GM12878 (cell line): ENCODE measurements at places on chromosomes 7 and 10.
A peak's percentile ranks its signal among the peaks of the same experiment; 100 is the strongest.

GRCh38 chr7:41816111-41816510, 113.2 kb upstream of the INHBA start:
- no peak overlapping the region for H3K27ac ChIP-seq
- DNase-seq = peak; percentile 51
- H3K4me3 ChIP-seq = no peak overlapping the region

GRCh38 chr7:79034730-79035129, 418.7 kb downstream of the MAGI2 start:
- no peaks in the 10 kb centered on the region for H3K36me3 ChIP-seq
- H3K4me3 ChIP-seq = no peak overlapping the region
- H3K27me3 ChIP-seq = no peaks in the 10 kb centered on the region
- no peak overlapping the region for H3K27ac ChIP-seq

DNA sequence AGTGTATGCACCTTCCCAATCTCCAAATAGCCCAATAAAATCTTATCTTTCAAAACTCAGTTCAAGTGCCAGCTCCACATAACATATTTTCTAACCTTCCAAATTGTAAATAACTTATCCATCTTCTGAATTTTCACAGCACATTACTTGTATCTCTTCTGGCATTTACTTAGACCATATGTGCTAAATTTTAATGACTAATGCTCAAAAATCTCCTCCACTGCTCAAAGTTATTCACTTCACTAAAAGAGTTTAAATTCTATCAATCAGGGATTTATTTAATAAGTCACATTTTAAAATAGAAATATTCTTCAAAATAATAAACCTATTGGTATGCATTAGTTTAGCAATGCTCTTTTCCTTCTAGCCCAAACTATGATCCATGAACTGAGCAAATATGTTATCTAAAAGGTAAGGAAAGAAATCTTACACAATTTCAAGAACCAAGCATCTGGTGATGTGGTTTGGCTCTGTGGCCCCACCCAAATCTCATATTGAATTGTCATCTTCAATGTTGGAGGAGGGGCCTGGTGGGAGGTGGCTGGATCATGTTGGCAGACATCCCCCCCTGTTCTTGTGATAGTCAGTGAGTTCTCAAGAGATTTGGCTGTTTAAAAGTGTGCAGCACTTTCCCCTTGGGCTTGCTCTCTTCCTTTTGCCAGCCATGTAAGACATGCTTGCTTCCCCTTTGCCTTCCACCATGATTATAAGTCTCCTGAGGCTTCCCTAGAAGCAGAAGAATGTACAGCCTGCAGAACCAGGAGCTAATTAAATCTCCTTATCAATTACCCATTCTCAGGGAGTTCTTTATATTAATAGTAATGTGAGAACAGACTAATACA, 28.1 kb upstream of the GPR22 start:
- H3K27ac ChIP-seq = no peak overlapping the region
- H3K27me3 ChIP-seq = no peaks in the 10 kb centered on the region
- H3K4me1 ChIP-seq = no peaks in the 10 kb centered on the region
- no peak for DNase-seq

GRCh38 chr10:89645742-89646172, 715 bp upstream of the PANK1 start:
- no peaks in the 10 kb centered on the region for H3K36me3 ChIP-seq
- no peak for DNase-seq
- peak overlapping the region; percentile 75 for H3K27ac ChIP-seq
- H3K4me3 ChIP-seq = peak overlapping the region; percentile 83
- no peaks in the 10 kb centered on the region for H3K27me3 ChIP-seq
- H3K4me1 ChIP-seq = peaks cover 7% of the 10 kb centered on the region; the same call in 1 of the 2 replicates

DNA sequence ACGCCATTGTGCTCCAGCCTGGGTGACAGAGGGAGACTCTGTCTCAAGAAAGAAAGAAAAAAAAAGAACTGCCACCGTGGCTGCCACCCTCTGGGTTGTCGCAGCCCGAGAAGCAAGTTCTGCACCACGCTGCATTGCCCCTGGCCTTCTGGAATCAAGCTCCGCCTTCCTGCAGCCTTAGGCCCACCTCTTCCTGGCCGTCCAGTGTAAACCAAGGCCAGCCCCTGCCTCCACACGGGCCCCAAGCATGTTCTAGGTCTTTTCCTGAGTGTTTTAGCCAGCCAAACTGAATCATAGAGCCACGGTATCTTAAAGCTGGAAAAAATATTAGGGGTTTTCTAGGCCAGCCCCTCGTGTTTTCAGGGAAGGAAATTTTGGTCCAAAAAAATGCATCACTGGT, 188.9 kb downstream of the CCDC3 start:
- H3K4me3 ChIP-seq = no peak overlapping the region
- H3K4me1 ChIP-seq = no peaks in the 10 kb centered on the region
- no peak overlapping the region for H3K27ac ChIP-seq
- no peaks in the 10 kb centered on the region for H3K27me3 ChIP-seq
- H3K36me3 ChIP-seq = peaks cover 7% of the 10 kb centered on the region; the same call in 1 of the 2 replicates

- H3K4me1 ChIP-seq = peaks cover 18% of the 10 kb centered on the region
- peak overlapping the region; percentile 38 for H3K27ac ChIP-seq
- H3K4me3 ChIP-seq = peak overlapping the region; percentile 45; the same call in 1 of the 2 replicates
- no peaks in the 10 kb centered on the region for H3K36me3 ChIP-seq
Measured at GRCh38 chr10:118986815-118987790, 42.4 kb upstream of the NANOS1 start.

DNA sequence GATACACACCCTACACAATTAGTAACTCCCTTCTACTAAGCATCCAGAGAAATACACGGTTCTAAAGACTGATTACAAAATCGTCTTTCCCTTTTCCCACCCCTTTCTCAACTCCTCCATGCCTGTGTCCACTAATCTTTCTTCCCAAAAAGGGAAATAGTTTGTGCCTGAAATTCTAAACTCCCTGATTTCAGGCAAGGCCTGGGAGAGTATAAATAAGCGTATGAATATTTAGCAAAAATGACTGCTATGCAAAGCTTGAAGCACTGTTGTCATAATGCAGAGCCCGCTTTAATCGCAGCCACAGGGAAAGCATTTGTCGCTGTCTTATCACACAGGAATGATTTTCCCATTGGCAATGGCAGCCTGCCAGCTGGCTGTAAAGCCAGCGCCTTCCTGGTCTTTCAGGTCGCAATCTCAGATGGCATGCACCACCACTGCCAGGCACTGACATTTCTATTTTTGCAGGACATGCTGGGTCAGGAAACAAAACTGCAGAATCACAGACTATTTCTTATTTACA, 142.9 kb upstream of the PCGF5 start:
- DNase-seq = no peak
- H3K36me3 ChIP-seq = no peaks in the 10 kb centered on the region
- H3K4me1 ChIP-seq = no peaks in the 10 kb centered on the region
- H3K27ac ChIP-seq = no peak overlapping the region

GRCh38 chr10:116105264-116105663, 167.7 kb downstream of the GFRA1 start:
- no peak overlapping the region for H3K4me3 ChIP-seq
- no peaks in the 10 kb centered on the region for H3K27me3 ChIP-seq
- H3K4me1 ChIP-seq = no peaks in the 10 kb centered on the region
- H3K27ac ChIP-seq = no peak overlapping the region
- no peak for DNase-seq
- no peaks in the 10 kb centered on the region for H3K36me3 ChIP-seq

DNA sequence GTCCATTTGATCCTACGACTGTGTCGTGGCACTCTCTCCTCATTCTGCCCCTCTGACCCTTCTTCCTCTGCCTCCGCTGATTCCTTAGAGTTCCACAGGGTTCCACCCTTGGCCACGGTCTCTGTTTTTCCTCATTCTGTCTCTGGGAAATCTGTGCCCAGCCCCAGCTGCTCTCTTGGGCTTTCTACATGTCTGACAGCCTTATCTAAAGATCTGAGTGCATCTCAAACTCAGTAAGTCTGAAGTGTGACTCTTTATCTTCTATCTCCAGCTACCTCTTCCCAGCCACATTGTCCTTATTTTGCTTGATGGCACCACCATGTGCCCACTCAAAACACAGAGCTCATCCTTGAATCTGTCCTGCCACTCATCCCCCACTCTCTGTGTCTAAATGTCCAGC, 62.1 kb upstream of the AQP1 start:
- H3K27me3 ChIP-seq = no peaks in the 10 kb centered on the region
- no peaks in the 10 kb centered on the region for H3K4me1 ChIP-seq
- no peak overlapping the region for H3K4me3 ChIP-seq
- no peak for DNase-seq
- no peaks in the 10 kb centered on the region for H3K36me3 ChIP-seq
- H3K27ac ChIP-seq = no peak overlapping the region

DNA sequence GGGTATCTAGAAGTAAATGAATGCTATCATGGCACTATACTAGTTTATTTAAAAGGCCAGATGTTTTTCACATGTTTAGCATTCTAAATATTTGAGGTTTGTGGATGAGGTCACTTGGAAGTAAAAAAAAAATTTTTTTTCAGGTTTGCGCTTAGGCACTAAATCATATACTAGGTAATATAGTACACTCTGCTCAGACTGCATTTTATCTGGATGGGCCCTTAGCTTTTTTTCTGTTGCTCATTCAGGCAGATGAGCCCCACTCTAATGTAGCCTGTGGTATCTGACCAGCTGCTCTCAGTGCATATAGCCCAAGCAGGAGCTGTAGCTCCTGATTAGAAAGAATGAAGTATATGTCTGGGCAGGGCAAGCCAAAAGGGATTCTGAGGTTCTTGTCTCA, 210.1 kb downstream of the AUTS2 start:
- no peak overlapping the region for H3K4me3 ChIP-seq
- peaks cover 33% of the 10 kb centered on the region for H3K4me1 ChIP-seq
- H3K27ac ChIP-seq = no peak overlapping the region
- no peaks in the 10 kb centered on the region for H3K27me3 ChIP-seq
- DNase-seq = no peak

- H3K27ac ChIP-seq = no peak overlapping the region
- H3K27me3 ChIP-seq = no peaks in the 10 kb centered on the region
- H3K4me1 ChIP-seq = no peaks in the 10 kb centered on the region
- no peaks in the 10 kb centered on the region for H3K36me3 ChIP-seq
- DNase-seq = no peak
Measured at GRCh38 chr7:34463830-34464229, 194.2 kb upstream of the NPSR1 start.

DNA sequence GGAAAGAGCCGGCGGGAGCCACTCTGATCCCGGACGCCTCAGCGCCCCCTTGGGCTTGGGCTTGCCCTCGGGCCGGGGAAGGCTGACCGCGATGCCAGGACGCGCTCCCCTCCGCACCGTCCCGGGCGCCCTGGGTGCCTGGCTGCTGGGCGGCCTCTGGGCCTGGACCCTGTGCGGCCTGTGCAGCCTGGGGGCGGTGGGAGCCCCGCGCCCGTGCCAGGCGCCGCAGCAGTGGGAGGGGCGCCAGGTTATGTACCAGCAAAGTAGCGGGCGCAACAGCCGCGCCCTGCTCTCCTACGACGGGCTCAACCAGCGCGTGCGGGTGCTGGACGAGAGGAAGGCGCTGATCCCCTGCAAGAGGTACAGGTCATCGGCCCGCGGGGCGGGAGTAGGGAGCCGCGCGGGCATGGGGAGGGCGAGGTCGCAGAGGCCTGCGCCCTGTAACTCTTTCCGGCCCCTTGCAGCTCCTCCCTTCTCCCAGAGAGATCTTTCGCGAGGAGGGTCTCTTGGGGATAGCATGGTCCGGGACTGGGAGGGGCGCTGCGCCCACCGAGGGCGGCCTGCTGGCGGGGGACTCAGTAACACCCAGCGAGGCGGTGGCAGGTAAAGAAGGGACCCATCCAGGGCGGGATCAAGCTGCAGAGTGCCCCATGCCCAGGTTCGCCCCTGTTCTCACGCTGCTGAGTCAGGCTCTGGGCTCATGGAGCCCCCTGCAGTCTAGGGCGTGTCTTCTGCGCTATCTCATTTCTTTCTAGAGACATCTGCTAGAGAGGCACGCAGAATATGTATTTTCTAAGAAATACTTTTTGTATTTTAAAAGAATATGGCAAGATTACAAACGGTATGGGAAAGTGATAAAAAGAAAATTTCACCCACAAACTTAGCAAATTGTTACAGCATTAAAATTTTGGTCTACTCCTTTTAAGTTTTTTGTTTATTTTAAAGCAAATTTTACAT, 687 bp downstream of the EPDR1 start:
- peaks cover 5% of the 10 kb centered on the region for H3K4me1 ChIP-seq
- H3K27ac ChIP-seq = peak overlapping the region; percentile 39; the same call in 1 of the 2 replicates
- no peaks in the 10 kb centered on the region for H3K27me3 ChIP-seq

DNA sequence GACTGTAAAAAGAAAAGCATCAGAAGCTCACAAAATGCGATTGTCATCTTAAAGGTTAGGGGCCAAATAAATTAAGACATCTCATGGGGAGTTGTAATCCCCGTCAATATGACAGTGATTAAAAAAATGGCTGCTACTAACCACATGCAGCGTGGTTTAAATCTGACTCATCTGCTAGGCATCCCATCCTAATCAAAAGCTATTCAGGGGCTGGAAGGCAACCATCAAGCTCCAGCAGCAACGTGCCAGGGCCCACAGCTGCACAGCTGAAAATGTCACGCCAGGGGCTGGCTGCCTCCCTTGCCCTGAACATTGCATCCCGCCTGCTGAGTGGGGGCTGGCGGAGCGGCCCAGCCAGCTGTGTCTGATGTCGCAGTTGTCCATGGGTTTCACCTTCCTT, 66.3 kb upstream of the FRMD4A start:
- no peaks in the 10 kb centered on the region for H3K4me1 ChIP-seq
- no peak overlapping the region for H3K27ac ChIP-seq
- H3K36me3 ChIP-seq = no peaks in the 10 kb centered on the region
- H3K27me3 ChIP-seq = no peaks in the 10 kb centered on the region; the same call in 1 of the 2 replicates

DNA sequence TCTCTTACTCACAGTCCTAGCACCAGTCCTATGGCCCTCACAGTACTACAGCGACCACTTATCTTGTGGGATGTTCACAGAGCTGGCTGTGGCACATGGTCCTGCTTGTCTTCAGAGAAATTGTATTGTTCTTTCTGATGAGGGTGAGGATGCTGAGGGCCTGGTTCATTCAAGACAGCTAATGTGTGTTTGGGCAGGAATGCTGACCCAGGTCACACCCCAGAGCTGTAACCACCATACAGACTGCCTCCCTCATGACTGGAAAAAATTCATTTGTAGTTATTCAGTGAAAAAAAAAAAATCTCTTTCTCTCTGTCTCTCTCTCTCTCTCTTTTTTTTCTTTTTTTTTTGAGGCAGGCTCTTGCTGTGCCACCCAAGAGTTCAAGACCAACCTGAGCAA, 83.5 kb downstream of the KLF6 start:
- no peak overlapping the region for H3K4me3 ChIP-seq
- H3K36me3 ChIP-seq = no peaks in the 10 kb centered on the region
- no peak overlapping the region for H3K27ac ChIP-seq
- H3K27me3 ChIP-seq = no peaks in the 10 kb centered on the region; the same call in 1 of the 2 replicates

GRCh38 chr7:76053461-76053860, 5.6 kb downstream of the MDH2 start:
- no peak overlapping the region for H3K27ac ChIP-seq
- peaks cover 18% of the 10 kb centered on the region for H3K4me1 ChIP-seq
- peaks cover 18% of the 10 kb centered on the region for H3K36me3 ChIP-seq
- H3K4me3 ChIP-seq = no peak overlapping the region

DNA sequence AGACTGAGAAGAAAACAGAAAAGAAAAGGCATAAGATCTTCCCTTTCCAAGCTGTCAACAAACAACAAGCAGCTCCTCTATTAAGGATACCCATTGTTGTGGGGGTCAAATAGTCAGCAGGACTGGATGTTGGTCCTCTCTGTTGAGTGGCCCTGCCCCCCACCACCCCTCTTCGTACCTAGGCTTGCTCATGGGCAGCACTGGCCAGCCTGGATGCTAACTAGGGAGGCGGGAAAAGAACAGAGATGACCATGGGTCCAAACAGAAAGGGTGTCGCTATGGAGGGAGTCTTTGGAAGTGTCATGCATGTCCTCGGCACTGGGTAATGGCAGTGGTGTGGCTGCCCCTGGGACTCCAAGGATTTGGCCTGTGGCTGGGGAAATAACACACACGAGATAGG, 45.6 kb downstream of the SPDYE5 start:
- H3K36me3 ChIP-seq = no peaks in the 10 kb centered on the region
- no peak overlapping the region for H3K4me3 ChIP-seq
- H3K27ac ChIP-seq = no peak overlapping the region

GRCh38 chr10:101000127-101000914, 713 bp downstream of the LZTS2 start:
- H3K36me3 ChIP-seq = no peaks in the 10 kb centered on the region; the same call in 1 of the 2 replicates
- no peak for DNase-seq
- H3K27ac ChIP-seq = peak overlapping the region; percentile 18; the same call in 1 of the 2 replicates
- H3K27me3 ChIP-seq = no peaks in the 10 kb centered on the region
- peak overlapping the region; percentile 42 for H3K4me3 ChIP-seq
